Glomerular endothelial cell (primary cell): ENCODE measurements at places on chromosomes 3 and 15. TPM values are rescaled to one million over a fixed set of nuclear protein-coding genes. Genes with fewer than 3 reads are reported as not detected.

The REC114 gene
- total RNA-seq = not detected in 2 replicates

The GOLGA8O gene
- not detected in 2 replicates for total RNA-seq

The CLEC3B gene
- total RNA-seq = not detected in 2 replicates

- DNase-seq = no peak
These were observed 25.1 kb upstream of the CPNE9 start for GRCh38 chr3:9678493-9678892.

DNA sequence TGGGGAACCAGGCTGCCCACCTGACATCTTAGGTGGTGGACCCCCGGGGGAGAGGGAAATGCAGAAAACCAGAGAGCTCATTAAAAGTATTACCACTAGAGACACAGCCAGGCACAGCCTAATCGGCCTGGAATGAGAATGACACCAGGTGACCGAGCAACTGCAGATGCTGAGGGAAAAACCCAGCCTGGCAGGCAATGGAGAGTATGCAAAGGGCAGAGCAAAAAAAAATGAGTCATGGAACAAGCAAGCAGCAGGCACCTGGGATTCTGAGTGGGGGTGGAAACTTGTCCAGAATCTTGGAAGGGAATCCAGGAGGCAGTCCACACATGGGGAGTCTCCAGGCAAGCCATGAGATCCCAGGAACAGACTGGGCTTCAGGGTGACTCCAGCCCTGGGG, 183.7 kb upstream of the LRRN1 start:
- DNase-seq = no peak
